ENCODE measurements at places on chromosomes 11 and 22.

GRCh38 chr11:114719562-114719961 is 41.2 kb downstream of the NXPE2 start:
- DNase-seq: no peak

DNA sequence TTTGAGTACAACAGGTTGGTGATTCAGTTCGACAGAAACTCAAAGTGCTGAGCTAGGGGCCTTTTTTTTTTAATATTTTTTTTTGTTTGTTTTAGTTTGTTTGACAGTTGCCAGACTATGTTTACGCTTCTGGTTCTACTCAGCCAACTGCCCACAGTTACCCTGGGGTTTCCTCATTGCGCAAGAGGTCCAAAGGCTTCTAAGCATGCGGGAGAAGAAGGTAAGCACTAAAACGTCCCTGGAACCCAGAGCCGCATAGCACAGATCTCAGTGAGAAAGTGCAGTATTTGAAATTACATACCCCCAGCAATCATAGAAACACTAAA is 649 bp downstream of the PRRG4 start:
- no peak for DNase-seq

- no peak for DNase-seq
Observed at GRCh38 chr11:117946156-117946841, 17.1 kb upstream of the TMPRSS13 start.

DNA sequence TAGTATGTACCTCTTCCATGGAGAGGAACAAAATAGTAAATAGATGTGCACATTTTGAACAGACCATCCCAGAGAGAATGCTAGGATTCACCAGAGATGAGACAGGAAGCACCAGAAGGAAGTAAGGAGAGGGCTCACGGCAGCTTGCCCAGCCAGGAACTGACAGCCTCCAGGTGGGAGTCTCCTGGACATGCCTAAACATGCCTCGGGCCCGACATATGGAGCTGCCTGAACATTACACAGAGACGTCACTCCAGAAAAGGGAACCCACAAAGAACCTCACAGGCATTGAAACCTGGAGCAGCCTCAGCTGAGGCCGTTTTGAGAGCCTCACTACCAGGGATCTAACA is 67.4 kb downstream of the BRD1 start:
- DNase-seq: no peak

GRCh38 chr11:86671531-86672006 is 847 bp downstream of the ME3 start:
- peak; percentile 55 for DNase-seq

- peak; percentile 93 for DNase-seq
Observed at GRCh38 chr22:24325105-24325757, 54.6 kb downstream of the SPECC1L start.

DNA sequence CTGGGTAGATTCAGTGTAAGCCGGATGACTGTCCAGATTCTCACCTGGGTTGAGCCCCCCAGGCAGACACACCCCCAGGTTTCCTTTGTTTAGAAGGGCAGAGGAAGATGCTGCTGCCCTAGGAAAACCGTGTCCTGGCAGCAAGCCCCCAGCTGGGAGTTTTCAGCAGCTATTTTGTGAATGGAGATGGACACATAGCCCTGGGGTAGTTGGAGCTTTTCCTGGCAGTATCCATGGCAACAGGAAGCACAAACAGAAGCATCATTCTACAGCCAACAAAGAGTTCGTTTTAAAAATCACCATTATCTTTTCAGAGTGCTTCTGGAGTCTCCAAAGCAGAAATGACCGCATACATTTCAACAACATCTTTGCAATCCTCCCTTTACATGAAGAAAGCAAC is 245.5 kb downstream of the BRD1 start:
- no peak for DNase-seq

DNA sequence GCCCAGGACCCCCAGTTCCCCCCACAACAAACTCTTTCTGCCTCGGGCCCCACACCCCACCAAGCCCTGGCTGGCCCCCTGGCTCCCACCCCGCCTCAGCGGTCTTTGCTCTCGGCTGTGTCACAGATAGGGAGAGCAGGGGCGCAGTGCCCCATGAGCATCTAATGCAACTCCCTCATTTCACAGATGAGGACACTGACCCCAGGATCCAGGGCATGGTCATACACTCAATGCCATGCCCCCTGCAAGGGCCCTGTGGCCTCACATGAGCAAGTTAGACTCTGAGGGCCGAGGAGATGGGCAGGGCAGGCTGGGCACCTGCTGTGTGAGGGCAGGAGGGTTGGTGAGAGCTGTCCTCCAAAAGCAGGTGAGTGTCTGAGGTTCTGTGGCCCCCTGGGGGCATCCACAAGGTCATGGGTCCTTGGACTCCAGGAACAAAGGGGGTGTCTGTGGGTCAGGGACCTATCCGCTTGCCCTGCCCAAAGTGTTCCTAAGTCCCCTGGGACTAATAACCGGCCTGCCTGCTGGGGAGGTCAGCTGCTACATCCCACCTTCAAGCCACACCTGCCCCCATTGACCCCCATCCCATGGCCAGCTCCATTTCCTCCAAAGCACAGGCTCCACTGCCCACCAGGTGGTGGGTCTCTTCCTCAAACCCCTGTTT is 2.5 kb downstream of the MIF start:
- DNase-seq: no peak

DNA sequence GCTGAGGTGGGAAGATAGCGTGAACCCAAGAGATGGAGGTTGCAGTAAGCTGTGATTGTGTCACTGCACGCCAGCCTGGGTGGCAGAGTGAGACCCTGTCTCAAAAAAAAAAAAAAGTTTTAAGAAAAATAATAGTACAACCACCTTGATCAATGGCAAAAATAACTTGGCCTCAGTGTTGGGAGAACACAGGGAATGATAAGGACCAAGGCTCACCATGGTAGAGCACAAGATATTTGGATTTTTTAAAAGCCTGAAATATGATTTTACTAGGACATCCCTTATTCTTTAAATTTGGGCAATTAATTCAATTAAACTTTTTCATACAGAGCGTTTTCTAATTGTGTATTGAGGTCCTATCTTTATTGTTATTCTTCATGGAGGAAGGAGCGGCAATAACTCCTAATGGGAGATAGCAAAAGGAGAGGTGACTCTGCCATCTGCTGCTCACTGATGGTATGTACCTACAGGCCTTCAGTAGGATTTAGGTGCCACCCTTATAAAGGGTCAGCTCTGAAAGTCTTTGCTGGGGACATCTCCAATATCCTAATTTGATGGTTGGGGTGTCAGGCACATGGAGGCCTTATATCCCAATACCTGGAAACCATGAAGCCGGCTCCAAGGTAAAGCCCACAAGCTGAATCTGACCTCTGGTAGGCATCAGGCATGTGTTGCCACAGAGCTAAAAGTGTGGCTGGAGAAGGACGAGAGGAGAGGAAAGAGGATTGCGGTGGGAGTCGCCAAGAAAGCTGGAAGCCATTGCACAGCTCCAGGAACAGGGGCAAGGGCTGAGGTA is 21.9 kb upstream of the POLD3 start:
- peak; percentile 73 for DNase-seq

DNA sequence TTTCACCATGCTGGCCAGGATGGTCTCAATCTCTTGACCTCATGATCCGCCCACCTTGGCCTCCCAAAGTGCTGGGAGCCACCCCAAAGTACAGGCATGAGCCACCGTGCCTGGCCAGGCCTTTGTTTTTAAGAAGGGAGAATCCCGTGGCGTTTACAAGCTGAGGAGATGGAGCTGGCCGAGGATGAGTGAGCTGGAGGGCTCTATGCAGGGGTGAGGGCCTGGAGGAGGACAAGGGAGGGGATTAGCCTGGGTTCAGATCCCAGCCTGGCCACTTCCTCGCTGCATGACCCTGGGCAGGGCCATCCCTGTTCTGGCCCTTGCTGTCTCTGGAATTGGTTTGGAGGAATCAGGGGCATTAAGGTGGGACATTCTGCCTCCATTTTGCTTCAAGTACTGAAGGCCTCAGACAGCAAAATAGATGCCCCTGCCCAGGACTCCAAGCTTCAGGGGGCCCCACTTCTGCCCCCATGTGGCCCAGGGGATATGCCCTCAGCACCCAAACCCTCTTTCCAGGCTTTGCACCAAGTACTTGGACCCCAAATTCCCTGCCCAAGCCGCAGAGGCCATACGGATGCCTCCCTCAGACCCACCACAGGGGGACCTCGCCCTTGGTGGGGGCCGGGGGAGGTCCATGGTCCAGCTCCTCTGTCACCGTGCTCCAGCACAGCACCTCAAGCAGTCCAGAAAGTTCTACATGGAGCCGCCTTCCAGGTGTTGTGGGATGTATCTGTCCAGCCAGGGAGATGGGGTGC is 12.1 kb upstream of the LRP5 start:
- no peak for DNase-seq

- DNase-seq: no peak
Observed at GRCh38 chr11:69339041-69339733, 45.2 kb downstream of the MYEOV start.

GRCh38 chr11:27420722-27421572 is 51.6 kb downstream of the LGR4 start:
- DNase-seq: no peak

DNA sequence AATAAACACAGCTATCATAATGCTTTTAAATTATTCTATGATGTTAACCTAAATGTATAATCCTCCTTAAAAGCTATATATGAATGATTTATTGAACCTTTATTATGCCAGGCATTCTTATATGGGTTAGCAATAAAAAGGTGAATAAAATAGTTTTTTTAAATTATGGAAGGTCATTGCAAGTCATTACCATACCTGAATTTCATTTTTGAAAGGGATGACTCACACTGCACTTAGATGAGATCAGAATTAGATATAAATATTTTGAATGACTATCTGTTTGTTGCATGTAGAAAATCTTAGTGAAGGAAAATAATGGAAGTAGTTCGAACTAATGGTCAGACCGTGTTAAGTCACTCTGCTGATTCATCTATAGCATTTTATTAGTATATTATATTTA is 822.3 kb downstream of the LUZP2 start:
- no peak for DNase-seq

DNA sequence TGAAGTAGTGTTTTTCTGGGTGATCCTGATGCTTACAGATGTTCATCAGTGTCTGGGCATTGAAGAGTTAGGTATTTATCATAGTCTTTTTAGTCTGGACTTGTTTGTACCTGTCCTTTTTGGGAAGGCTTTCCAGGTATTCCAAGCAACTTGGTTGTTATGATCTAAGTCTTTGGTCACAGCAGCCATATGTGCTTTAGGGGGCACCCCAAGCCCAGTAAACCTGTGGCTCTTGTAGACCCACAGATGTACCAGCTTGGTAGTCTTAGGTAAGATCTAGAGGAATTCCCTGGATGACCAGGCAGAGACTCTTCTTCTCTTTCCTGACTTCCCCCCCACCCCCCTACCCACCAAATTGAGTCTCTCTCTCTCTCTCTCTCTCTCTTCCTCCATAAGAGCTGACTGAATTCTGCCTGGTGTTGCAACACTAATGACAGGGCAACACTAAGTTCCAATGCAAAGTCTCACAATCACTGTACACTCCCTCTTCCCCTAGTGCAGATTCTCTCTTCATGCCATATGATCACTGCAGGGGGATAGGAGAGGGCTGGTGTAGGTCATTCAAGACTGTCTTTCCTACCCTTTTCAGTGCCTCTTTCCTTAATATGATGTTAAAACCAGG is 24.5 kb upstream of the MMP8 start:
- no peak for DNase-seq

GRCh38 chr22:28594797-28595462 is 84.7 kb downstream of the TTC28 start:
- DNase-seq: peak; percentile 86

DNA sequence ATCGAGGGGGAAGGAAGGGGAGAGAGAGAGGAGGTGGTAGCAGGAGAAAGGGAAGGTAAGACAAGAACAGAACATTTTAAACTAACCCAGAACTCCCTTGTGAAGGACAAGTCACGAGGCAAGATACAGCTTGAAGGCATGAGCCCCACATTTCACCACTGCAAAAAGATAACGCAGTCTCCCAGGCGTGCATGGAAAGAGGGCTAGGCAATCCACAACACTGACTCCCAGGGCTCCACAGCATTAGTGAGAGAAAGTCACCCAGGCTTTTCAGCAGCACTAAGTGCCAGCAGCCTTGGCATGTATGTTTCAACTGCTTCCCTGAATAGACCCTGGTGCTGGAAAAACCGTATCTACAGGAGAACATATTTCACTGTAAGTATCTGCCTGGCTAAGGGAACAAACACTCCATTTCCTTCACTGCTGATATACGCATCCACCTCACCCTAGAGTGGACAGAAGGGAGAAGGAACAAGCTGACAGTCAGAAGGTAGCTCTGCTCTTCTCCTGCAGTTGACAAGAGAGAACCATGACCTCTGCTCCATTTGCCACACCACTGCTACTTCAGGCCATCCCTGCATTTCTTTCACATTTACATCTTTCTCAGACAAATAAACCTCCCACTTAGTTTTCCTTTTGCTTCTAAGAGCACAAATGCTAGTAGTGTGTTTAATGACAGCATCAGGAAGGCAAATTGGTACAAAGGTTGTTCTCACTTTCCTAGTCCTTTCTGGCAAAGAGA is 87.9 kb downstream of the AMBRA1 start:
- no peak for DNase-seq

DNA sequence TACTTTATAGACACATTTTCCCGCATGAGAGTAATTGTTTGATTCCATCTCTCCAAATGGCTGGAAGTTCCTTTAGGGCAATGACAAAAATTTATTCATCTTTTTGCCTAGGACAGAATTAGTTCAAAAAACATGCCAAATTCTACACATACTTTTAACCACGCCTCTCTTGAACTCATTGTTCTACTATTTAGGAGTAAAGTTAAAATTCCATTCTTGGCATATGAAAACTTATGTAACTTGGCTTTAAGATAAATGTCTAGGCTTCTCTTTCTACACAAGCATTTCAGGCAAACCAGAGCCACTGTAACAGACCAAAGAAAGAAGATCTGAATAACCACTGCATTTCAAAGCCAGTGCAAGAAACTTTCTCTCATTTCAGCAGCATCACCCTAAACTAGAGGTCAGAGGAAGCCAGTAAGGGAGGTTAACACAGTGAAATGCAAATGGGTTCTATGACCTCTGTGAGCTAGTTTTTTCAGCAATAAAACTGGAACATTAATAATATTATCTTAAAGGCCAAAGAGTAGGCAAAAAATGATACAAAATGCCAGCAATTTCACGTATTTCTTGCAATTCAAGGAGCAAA is 73.0 kb downstream of the RSF1 start:
- DNase-seq: peak; percentile 49

- DNase-seq: peak; percentile 43
Observed at GRCh38 chr22:24434471-24435322, 7.3 kb downstream of the ADORA2A start.

DNA sequence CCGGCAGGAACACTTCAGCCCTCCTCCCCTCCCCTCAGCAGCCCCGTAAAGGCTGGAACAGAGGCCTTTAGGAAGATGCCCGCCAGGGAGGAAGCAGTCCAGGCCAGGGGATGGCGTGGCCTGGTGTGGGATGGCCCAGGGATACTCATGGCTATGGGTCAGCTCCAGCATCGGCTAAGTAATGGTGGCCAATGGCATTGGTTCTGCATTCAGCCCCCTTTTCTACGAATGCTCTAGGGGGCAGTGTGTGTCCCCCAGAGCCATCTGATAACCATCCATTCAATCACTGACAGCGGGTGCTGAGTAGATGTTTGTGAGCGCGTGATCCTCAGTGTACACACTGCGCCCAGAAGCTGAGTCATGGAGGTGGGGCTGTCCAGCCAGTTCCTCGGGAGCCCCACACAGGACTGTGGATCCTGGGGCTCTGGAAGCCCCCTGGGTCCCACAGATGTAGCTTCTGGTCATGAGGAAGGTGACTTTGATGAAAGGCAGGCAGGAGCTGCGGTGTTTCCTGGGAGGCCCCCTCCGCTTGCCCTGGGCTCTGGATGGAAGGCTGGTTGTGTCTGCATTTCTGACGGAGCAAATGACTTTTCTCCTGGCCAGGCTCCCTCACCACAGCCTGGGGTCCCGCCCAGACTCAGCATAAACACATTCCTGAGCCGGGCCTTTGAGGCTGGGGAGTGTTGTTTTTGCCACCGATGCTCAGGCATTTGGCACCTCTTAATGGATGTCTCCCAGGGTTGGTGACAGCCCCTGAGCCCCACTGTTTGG is 46.5 kb downstream of the FBLN1 start:
- DNase-seq: peak; percentile 97
